ENCODE measurements at places on chromosomes 7 and 10. TPM values are rescaled to one million over a fixed set of nuclear protein-coding genes. Genes with fewer than 3 reads are reported as not detected.

DNA sequence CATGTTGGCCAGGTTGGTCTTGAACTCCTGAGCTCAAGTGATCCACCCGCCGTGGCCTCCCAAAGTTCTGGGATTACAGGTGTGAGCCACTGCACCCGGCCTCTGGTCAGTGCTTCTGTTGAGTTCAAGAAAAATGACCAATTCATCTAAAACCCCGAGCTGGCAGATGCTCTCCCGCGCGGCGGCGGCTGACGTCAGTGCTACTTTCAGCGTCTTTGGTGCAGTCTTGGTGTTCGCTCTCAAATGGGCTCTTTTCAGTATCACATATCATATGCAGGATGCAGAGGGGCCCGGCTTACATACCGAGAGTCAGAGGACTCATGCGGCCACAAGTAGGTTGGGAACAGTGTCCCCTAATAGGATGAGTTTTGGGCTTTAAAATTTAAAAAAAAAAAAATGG, 125.9 kb downstream of the CUX1 start:
- peak; percentile 35 for DNase-seq

Gene MSMB
- total RNA-seq, result not detected

Gene RNF148
- total RNA-seq, result 2.0 TPM

DNA sequence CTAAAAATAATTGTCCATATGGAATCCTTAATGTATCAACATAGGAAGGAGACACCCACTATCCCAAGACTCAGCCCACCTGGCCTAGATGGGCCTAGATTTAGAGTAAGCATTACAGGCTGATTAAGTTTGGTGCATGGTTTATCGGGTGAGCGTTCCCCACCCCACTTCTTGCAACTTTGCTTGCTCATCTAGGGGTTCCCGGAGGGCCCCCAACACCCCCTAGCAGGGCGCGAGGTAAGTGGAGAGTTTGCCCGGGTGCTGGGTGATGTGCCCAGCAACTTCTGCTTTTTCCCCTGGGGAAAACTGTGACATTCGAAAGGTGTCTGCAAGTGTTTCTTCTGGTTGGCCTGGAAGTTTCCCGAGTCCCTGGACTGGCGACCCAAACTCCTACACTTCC, 31.7 kb downstream of the SKIDA1 start:
- no peak for DNase-seq

DNA sequence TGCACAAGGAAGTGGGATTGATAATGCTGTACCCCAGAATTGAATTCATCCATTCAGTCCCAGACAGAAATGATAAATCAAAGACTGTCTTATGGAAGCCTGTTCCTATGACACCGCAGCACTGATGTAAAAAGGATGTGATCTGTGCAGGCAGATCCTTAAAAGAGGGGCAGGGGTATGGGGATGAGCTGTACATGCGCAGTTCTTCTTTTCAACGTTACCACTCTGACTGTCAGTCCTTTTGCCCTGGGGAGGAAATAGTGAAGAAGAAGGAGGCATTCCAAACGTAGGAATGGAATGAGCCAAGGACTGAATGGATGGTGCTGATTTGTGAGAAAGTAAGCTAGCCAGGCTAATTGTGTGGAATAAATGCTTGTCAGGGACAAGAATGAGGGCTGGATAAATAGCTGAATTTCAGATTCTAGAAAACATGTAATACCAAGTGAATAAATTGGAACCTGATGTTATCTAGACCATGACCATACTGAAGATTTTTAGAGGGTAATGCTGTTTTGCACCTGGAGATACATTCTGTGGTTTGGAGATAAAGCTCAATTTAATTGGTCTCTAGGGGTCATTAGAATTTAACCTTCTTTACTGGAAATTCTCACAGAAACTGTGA, 509.3 kb downstream of the SORCS3 start:
- DNase-seq, result no peak

- no peak for DNase-seq
These were observed 99.6 kb upstream of the BMPER start for GRCh38 chr7:33805630-33806233.

GRCh38 chr10:130215151-130215930, 79.2 kb downstream of the GLRX3 start:
- no peak for DNase-seq

Measured in sciatic nerve (tissue), 2 donors.